Right atrium auricular region (tissue), 2 donors: ENCODE measurements at places on chromosomes 12 and 14.

DNA sequence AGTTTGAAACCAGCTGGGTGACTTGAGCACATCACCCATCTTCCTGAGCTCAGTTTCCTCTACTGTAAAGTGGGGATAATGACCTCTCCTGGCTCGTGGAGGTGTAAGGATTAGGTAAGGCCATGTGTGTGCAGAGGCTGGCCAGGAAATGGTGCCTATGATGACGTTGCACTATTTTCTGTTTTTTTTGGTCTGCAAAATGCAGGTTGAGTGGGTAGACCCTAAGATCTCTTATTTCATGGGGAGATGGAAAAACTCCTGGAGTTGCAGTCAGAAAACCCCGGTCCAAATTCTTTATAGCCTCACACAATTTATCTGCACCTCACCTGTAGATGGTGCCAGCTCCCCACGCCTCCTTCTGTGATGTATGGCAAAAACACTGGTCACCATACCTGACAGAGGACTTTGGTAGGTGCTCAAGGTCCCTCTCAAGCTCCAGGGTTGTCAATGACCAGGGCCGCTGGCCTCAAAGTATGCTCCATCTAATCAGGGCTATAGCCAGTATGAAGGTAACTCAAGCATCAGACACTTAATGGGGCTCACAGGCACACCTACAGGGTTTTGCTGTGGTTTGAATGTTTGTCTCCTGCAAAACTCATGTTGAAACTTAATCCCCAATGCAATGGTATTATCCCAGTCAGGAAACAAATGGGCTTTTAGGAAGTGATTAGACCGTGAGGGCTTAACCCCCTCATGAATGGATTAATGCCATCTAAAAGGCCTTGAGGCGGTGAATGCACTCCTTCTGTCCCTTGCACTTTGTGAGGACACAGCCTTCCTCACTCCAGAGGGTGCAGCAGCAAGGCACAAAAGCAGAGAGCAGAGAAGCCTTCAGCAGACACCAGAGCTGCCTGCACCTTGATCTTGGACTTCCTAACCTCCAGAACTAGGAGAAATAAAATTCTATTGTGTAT is 17.6 kb downstream of the C14orf132 start:
- no peak for DNase-seq

- DNase-seq, result no peak
These were observed 466.5 kb downstream of the APAF1 start for GRCh38 chr12:99111600-99111999.

GRCh38 chr12:10362325-10362724 is 27.5 kb downstream of the KLRK1 start:
- DNase-seq, result no peak

GRCh38 chr12:110058875-110059615 is 10.7 kb upstream of the C12orf76 start:
- DNase-seq, result no peak

GRCh38 chr12:106284358-106285105 is 18.0 kb upstream of the TCP11L2 start:
- no peak for DNase-seq

GRCh38 chr12:109124878-109125648 is 8.7 kb downstream of the ACACB start:
- DNase-seq, result no peak

- DNase-seq, result peak; percentile 93
These were observed 583 bp downstream of the CPNE8 start for GRCh38 chr12:38904537-38905479.
